NCI-H1930 (cell line): ENCODE measurements at places on chromosomes 7 and 10.

DNA sequence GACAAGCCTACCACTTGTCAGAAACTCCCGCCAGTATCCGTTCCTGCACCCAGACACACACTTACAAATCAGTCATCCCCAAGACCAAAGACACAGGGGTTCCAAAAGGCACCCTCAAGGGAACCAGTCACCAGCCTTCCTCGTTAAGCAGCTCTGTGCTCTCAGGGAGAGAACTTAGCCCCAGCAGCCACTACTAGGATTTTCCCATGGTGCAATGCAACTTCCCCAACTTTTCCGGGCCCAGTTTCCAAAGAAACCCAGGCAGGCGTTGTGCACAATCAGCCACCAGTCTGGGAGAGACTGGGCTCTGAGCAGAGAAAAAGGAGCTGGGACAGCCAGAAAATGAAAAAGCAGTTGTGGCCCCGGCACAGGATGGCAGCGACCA is 1.2 kb downstream of the DLG5 start:
- DNase-seq: no peak

DNA sequence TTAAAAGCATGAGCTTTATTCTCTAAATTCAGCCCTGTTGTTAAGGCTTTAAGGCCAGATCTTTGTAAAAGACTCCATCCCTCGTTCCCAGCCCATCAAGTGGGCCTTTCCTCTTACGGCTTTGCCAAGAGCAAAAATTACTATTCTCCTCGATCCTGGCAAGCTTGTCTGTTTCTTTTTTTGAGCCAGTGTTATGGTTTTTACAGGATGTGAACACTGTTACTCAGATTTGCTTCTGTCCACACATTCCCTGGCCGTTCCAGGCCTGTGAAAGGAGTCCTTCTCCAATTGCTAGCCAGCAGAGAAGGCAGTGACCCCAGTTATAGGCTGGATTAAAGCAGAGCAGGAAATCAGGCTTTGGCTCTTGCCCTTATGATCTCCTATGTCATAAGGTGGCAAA is 47.0 kb upstream of the EPC1 start:
- no peak for DNase-seq

DNA sequence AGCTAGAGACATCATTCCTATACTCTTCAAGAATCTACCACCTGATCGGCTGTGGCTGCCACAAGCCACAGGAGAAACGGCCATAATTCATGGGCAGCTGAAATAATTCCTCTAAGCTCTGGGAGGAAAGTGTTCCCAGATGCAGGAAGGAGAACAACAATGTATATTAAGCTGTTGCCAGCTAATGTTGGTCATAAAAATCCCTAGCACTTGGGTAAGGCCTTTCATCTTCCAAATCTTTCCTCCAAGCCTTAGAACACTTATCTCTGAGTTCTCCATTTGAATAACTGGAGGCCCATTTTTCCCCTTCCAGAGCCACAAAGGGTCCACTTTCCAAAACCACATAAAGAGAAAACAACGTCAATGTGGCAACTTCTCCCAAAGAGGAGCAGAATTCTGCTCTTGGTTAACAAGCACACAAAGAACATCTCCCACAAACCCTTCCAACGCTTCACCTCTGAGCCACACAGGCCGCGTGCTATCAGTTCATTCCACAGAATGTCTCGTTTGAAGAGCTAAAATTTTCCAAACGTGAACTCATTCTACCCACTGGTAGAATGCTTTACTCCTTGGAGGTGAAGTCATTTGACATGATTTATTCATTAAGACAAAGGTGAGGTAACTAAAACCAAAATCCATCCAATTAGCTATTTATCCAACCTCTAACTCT is 11.2 kb downstream of the KCNMA1 start:
- no peak for DNase-seq

DNA sequence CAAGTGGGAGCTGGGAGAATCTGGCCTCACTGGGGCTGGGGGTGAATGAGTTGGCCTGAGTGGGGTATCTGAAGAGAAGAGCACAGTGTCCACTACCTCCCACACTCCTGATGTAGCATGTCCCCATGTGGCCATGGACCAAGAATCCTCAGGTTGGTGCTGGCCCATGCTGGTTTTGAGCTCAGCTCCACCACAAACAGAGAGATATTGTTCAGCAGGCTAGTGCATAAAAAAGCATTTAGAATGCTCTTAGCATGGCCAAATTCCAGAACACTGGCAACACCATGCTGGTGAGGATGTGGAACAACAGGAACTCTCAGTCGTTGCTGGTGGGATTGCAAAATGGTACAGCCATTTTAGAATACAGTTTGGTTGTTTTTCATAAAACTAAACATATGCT is 61.4 kb downstream of the FRMPD2 start:
- no peak for DNase-seq

GRCh38 chr7:76211216-76211615 is 9.5 kb downstream of the SRRM3 start:
- DNase-seq: no peak

DNA sequence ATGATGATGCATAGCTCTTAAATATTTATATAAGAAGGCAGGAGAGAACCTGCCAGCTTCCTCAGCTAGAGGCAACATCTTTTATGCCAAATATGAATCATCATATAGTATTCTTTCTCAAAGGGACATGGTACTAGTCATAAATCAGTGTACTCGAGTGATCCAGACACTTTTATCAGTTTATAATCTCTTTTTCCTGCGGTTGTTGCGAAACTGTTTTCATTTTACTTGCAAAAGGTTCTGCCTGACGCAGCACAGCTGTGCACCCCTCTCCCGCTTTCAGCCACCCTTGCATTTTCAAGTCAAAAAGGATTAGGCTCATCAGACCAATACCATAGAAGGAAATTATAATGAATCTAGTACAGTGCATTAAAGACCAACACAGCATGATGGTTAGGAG is 332.3 kb upstream of the PRKCQ start:
- DNase-seq: no peak

DNA sequence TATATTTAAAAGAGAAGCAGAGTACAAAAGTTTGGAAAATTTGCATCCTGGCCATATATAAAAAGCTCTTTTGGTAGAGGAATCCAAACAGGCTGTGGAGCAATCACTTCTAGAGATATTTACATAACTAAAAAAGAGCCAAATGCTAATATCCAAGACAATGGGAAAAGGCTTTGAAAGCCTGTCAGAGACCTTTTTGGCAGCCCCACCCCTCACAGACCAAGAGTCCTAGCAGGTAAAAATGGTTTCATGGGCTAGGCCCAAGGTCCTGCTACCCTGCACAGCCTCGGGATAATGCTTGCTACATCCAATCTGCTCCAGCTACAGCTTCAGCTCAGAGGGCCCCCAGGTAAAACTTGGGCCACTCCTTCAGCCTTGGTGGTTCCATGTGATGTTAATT is 430.2 kb upstream of the KCND2 start:
- no peak for DNase-seq

- no peak for DNase-seq
Measured at GRCh38 chr7:26202019-26202990, 760 bp downstream of the CBX3 start.
